Retinal pigment epithelial cell (primary cell): ENCODE measurements at places on chromosomes 5 and 9.
A peak's percentile ranks its signal among the peaks of the same experiment; 100 is the strongest.

GRCh38 chr5:126339215-126339805 lies 83.9 kb upstream of the GRAMD2B start:
- DNase-seq, result no peak

DNA sequence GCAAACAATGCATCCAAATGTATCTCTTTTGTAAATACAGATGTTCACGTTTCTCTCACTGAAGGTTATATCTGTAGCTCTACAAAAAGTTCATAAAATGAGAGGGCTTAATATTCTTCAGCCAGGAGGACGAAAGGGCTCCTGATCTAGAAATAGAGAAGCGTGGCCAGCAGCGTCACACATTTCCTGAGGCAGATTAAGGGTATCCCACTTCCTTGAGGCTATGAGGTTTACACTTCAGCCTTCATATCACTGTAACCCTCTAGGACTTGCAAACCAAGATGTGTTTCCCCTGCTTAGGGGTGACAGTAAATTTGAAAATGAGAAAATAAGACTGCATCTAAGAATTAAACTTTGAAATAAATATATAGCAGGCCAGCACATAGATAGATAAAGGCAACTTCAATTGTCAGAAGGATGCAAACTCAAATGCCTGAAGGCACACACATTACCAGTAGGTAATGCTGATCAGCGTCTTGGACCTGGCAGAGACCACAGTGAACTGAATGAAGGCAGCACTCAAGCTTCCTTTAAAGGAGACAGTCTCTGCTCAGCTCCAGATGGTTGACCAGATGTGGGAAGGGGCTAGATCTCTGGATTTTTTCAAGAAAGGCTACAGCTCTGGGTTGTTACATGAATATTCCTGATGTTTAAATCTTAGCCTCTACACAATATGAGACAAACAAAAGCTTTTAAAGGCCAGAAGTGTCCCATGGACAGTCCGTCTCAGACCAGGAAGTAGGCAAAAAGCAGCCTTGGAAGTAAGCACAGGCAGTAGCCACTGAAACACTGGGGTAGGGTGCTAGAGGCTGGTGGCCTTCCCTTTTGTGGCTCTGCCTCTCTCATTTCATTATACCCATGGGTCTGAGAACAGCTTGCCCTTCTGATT lies 197.7 kb downstream of the MCTP1 start:
- DNase-seq, result no peak

GRCh38 chr5:155091768-155092717 lies 78.5 kb downstream of the KIF4B start:
- no peak for DNase-seq

DNA sequence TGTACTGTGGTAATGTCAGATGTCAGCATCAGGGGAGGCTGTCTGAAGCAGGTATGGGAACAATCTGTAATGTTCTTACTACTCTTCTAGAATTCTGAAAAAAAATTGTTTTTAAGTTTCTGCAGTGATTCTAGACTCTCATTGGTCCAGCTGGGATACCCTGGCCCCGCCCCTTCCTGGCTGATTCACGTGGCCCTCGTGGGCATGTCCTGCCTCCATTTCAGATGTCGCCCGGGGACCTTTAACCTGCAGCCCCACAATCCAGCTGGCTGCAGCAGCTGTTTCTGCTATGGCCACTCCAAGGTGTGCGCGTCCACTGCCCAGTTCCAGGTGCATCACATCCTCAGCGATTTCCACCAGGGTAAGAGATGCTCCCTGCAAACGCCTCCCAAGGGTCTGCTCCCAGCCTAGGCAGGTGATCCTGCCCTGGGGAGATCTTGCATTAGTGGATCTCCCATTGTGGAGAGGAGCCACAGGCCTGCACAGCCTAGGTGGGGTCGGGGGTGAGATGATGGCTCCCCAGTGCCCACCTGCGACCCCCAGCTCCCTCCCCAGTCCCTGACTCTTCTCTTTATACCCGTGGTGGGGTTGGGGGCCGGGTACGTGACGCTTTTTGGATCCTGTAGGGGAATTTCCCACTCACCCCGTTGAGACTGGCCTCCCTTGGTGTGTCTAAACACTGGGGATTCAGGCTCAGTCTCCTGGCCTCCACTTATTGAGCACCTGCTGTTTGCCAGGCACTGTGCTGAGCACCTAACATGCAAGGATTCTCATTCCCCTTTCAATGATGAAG lies 36.5 kb downstream of the LAMC3 start:
- no peak for DNase-seq

DNA sequence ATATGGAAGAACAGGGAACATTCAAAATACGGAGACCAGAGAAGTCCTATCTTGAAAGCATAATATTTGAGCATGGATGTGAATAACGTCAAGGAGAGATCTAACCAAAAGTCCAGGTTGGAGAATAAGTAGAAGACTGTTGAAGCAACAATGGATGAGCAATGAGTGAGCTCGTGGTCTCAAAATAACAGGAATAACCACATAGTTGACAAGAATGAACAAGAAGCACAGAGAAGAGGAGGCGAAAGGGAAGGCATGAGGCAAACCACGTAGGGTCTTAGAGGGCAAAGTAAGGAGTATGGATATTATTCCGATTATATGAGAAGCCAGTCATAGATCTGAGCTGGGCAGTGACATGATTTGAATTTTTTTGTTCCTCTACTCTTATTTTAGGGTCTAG lies 710.2 kb downstream of the BRINP1 start:
- DNase-seq, result no peak

DNA sequence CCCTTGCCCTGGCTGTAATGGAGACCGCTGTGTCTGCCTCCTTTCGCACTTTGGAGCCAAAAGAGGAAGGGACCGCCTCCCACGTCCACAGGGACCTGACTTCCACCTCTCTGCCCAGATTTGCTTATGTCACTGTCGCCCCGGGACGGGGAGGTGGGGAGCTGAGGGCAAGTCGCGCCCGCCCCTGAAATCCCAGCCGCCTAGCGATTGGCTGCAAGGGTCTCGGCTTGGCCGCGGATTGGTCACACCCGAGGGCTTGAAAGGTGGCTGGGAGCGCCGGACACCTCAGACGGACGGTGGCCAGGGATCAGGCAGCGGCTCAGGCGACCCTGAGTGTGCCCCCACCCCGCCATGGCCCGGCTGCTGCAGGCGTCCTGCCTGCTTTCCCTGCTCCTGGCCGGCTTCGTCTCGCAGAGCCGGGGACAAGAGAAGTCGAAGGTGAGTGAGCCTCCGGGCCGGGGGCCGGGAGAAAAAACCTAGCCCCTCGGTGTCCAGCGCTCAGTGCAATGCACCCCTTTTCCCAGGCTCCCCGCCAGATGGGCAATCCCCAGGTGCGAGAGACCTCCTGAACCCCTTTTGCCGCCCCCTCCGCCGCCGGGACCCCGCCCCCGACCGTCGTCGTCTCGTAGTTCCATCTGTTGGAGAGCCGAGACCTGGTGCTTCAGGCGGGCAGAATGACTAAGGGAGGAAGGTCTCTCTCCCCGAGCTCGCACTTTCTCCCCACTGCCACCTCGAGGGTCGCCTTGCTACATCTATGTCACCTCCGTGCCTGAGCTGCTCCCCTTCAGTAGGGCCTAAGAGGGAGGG lies at the start of gene GPX3:
TSS of gene GPX3 (plus strand) at position 288 of the 807 bp plus-strand sequence. CDS start at position 352, 64 bp downstream.
- DNase-seq, result no peak

- DNase-seq, result no peak
Observed at GRCh38 chr9:131145245-131145644, 19.9 kb downstream of the NUP214 start.

DNA sequence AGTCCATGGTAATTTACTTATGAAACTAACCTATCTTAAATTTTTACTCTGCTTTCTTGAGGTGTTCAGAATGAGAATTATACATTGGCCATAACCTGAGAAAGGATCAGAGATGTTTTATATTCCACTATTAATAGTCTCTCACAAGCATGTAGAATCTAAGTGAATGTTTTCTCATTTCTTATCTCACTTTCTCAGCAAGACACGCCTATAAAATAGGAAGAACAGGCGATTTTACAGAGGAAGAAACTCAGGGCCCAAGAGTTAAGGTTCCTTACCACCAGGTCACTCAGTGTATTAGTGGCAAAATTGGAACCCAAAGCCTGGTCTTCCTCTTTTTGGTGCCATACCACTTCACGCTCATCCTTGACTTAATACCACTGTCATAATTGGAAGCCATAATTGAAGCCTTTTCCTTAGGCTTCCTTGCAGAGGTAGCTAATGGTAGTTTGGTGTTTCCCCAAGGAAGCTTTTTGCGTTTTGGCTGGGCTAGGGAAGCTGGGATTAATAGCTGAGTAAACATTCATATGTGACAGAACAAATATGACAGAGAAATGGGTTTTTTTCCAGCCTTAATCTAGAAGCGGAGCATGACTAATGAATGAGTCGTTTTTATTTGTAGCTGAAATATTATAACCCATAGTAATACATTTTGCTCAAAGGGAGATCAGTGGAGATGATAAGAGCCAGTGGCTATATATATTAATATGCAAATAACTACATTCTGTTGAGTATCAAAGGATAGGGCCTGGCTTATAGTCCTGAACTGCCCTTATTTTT lies 16.9 kb downstream of the HMGXB3 start:
- no peak for DNase-seq

GRCh38 chr9:15570769-15571168 lies 17.9 kb downstream of the CCDC171 start:
- DNase-seq, result no peak

- DNase-seq, result no peak
Observed at GRCh38 chr5:151023047-151023615, 2.7 kb downstream of the GPX3 start.

GRCh38 chr5:59587489-59588337 lies 305.8 kb downstream of the PDE4D start:
- peak; percentile 79 for DNase-seq

DNA sequence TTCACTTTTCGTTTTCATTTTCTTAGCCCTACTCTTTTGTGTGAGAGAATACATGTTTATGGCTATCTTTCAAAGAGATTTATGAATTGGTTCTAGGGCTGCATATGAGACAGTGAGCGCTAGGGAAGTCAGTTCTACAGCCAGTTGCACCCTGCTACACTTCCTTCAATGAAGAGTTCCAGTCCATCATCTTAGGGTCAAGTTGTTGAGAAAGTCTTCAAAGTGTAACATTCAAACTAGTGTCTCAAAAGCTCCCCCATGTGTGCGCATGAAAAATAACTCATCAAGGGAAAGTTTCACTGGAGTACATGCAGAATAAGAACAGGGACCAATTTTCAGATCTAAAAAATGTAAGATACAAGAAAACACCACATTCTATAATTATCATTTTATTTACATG lies 317.2 kb downstream of the DEPDC1B start:
- no peak for DNase-seq

DNA sequence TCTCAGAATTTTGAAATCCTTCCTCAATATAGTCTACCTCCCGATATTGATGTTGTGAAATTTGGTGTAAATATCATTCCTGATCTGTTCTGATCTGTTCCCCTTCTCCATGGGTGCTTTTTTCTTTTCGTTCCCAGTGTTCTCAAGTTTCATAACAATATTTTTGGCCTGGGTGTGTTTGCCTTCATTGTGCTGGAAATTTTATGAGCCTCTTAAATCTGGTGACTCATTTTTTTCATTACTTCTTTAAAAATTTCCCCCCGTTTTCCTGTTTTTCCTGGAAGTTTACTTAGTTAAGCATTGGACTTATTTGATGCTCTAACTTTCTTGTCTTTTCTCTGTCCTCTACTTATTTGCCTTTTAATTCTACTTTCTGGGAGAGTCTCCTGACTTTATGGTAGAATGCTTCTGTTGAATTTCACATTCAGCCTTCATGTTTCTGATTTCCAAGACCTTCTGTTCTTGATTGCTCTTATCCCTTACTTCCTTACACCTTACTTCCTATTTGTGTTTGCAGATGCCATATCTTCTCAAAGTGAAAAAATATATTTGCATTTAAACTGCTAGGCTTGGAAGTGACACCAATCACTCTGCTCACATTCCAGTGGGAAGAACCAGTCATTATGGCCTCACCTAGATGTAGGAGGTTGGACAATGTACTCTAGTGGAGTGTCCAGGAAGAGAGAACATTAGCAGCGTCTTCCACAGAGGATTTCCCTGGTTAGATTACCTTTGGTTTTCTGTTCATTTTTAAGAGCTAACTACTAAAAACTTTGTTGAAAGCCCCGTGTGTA lies 441.9 kb downstream of the ARHGEF28 start:
- no peak for DNase-seq

GRCh38 chr9:15369871-15370270 lies 52.8 kb upstream of the SNAPC3 start:
- no peak for DNase-seq

GRCh38 chr5:172558076-172558976 lies 82.7 kb upstream of the NEURL1B start:
- DNase-seq, result no peak

DNA sequence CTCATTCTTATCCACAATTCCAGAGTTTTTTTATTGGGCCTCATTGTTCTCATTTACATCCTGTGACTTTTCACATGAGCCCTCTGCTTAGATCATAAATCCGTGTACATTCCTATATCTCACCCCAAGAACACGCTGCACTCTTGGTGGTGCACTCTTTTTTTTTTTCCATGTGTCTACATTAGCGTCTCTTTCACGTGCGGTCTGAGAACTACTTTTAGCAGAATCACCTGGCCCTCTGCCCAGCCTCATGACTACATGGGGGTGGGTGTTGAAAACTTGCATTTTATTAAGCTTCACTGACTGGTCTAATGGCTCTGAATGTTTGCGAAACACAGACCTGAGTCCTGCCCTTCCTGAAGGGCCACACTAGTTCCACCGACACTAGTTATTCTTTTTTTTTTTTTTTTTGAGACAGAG lies 18.6 kb downstream of the C9orf57 start:
- DNase-seq, result peak; percentile 94

- no peak for DNase-seq
Observed at GRCh38 chr9:99235926-99236634, 14.0 kb downstream of the SEC61B start.

DNA sequence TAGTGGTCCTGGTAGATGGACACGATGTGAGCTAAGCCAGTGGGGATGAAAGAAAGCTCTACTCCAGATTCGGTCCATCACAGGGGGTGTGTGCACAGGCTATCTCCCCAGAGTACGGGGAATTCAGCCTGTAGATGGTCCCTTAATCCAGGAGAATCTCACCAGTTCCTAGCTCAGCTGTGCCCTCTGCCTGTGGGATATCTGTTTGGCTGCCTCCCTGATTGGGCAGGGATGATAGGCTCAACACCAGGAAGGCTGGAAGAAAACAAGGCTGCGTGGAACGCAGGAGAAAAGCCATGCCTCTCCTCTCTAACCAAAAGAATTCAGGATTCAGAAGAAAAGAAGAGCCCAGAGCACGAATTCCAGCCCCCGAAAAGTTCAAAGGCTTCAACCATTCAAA lies 40.9 kb downstream of the VLDLR start:
- DNase-seq, result no peak

DNA sequence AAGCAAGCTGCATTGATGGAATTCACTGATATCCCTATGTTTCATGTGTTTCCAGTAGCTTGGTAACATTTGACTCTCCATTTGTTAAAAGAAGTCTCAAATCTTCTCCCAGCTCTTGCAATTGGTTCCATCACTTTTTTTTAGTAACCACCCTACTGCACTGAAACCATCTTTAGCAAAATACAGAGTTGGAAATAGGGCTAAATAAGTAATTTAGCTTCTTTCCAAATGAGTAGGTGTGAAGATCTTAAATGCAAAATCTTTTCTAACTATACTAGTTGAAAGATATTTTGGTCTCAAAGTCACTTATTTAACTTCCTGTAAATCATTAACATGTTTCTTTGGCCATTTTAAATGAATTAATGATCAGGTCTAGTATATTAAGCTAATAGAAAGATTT lies 138.1 kb downstream of the DIRAS2 start:
- no peak for DNase-seq
